Activated CD4-positive, alpha-beta T cell treated with anti-CD3 and anti-CD28 coated beads, Interleukin-2, amount 10 ng/mL, durations not matched to agents 7 days and 5 days (primary cell): ENCODE measurements at places on chromosomes 7 and 10.

- no peak for DNase-seq
Observed at GRCh38 chr7:1931256-1931950, 261.3 kb downstream of the ELFN1 start.

- DNase-seq: peak; percentile 63
Observed at GRCh38 chr10:103921750-103922195, 3.8 kb upstream of the STN1 start.

GRCh38 chr10:47025540-47026300 is 114.5 kb downstream of the PTPN20 start:
- DNase-seq: peak; percentile 4

- no peak for DNase-seq
Observed at GRCh38 chr10:11215471-11215870, 197.8 kb downstream of the CELF2 start.

DNA sequence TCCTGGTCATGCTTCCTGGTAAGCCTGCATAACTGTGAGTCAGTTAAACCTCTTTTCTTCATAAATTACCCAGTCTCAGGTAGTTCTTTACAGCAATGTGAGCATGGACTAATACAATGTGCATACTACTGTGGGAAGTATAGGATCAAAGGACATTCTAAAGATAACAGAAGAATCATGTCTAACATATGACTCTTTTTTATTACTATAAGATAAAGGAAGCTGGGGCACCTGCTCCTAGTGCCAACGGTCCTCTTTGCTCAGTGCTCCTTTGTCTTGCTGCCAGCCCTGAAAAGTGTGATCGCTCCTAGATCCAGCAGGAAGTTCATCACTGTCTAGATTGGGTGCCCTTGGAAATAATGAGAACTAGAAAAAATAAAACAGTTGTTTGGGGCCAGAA is 143.3 kb upstream of the NOBOX start:
- DNase-seq: no peak

DNA sequence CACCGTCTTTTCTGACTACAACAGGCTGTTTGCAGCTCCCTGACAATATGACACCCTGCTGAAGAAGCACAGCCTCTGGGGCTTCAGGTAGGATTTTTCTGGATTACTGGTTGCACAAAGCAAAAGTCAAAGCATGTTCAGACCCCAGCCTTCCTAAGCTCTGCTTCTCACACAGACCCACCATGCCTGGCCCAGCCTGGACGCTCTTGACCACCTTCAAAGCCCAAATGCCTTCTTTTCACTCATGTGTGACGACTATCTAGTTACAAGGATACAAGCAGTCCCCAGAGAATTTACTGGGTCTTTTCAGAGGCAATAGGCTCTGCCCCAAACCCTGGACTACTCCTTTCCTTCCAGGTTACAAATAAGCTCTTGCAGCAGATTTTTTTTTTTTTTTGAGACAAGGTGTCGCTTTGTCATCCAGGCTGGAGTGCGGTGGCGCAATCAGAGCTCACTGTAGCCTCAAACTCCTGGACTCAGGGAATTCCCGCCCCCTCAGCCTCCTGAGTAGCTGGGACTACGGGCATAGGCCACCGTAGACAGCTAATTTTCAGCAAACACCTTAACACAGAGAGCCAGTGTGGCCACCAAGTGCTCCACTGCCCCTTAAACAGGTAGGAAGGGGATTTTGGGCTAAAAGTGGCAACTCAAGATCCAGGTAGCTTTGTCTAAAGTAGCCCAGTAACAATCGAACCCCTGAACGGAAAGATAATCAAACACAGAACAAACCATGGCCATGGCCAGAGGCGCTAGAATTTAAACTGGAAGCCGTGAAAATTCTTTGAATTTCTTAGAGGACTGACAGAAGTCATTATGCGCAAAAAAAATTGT is 16.2 kb downstream of the SVIL start:
- no peak for DNase-seq

DNA sequence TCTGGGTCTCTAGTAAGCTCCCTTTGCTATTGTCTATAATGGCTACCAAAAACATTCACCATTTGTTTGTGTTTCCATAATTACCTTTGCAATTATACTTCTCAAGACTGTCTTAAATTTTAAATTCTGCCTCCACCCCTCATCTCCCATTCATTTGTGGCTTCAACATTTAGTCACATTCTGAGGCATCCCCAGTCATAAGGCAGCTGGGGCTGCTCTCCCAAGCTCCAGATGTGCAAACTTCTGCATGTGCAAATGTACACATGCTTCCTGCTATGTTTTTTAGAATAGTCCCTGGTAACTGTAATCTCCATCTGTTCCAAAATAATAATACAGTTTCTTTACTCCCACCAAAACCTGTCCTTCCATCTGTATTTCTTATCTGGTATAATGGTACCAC is 97.3 kb downstream of the CDK6 start:
- no peak for DNase-seq

- no peak for DNase-seq
Observed at GRCh38 chr7:50446542-50446960, 3.6 kb downstream of the FIGNL1 start.

- DNase-seq: no peak
Observed at GRCh38 chr10:70652761-70653657, 19.3 kb upstream of the ADAMTS14 start.

DNA sequence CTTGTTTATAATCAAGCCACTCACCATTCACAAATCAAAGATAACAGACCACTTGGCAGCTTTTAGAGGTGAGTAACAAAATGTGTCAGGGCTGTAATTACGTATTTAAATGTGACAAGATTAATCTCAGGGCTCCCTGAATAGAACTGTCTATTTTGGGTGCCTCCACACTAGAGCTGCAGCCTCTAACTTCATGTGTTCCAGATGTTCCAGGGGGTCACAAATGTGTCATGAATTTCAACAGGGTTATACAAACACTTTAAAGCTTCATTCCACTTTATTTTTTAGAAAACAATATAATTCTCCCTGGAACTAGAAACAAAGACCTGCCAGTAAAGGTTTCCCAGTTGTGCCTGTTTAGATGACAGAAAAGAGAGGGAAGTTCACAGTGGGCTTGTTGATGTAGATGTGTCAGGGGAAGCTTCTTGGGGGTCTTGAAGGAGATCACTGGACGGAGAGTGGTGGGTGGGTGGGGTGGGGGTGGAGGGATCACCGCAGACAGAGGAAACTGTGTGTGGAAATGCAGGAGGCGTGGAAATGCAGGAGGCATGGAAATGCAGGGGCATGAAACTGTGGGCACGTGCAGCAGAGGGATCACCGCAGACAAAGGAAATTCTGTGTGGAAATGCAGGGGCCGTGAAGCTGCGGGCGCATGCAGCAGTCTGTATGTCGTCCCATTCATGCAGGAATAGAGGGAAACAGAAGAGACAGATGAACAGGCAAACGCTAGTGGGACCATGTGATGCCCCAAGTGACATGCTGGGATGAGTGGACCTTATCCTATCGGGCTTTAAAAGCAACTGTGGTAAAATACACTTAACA is 42.0 kb upstream of the TRIL start:
- no peak for DNase-seq

GRCh38 chr7:149477494-149478443 is 16.9 kb upstream of the ZNF777 start:
- DNase-seq: peak; percentile 3

GRCh38 chr10:72612203-72612826 is 13.6 kb downstream of the MICU1 start:
- DNase-seq: no peak

DNA sequence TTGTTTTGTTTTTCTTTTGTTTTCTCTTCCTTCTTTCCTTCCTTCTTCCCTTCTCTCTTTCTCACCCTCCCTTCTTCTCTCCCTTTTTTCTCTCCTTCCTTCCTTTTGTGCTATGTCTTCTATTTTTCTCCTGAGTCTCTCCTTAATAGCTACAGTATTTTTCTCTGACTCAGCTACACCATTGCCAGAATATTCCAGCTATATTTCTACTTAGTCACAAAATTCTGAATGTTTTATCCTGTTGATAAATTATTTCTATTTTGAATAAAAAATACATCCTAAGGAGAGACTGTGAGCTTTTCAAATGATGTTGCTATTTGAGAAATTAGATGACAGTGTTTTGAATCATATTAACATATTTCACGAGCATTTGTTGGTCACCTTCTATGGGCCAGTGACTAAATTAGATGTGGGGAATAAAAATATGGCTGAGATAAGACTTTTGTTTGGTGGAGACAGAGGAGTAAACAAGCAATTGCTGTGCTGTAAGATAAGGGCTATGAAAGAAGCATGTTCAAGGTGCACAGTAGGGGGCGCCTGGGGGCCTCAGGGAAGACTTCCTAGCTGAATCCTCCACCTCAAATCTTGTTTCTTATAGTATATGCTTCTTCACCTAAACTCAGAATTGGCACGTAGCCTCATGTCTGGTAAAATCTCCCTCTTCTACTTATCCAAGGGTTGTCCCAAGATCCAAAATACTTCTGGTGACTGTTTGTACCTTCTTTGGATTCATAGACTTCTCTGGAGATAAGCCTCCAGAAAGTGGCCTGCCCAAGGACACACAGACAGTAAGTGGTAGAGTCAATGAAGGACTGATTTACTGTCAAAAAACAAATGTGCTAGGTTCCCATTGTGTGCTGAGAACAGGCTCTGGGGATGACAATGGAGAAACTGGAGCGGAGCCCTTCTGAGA is 115.5 kb upstream of the CREB5 start:
- DNase-seq: peak; percentile 62

DNA sequence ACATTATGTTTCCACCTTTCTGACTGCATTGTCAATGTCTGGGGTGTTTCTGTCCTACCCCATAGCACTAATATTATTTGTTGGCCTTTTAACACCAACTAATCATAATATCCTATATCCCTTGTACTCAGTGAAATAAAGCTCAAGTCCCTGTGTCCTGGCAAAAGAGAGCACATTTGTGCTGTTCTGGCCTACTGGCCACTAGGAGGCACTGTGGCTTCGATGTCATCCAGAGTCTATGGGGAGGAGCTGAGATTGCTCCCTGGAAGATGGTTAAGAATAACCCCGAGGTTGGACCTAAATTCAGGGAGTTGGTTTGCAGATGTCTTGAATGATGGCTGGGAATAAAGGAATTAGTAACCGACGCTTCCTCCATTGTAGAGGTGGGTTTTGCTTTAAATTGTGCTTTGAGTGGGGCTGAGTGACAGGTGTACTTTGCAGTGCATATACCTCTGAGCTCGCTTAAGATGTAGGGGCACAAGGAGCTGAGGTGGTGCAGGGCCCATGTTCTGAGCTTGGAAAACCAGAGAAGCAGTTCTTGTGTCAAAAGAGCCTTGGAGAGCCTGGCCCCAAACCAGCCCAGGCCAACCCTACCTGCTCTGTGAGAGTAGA is 191.2 kb upstream of the PRSS1 start:
- DNase-seq: peak; percentile 62
